AG04450 (cell line): ENCODE measurements at places on chromosomes 13 and 19.

- DNase-seq: no peak
Measured at GRCh38 chr13:87131611-87132010, 539.6 kb upstream of the SLITRK5 start.

DNA sequence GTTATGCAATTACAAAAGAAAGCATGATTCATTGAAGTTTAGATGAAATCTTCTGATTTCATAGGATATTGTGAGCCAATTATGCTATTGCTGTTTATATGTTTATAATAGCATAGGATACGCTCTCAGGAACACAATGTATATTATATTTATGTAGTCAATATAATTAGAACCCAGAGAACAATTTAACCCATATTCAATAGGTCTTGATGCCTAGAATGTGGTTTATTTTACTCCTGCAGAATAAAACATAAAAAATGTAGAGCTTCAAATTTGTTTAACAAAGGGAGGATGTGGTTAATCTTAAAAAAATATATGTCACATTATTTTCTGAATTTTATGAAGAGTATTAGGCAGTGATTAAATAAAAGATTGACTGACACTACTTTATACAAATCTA lies 380.8 kb upstream of the SPRY2 start:
- no peak for DNase-seq

GRCh38 chr19:52703917-52704316 lies 30.9 kb downstream of the ZNF611 start:
- no peak for DNase-seq

DNA sequence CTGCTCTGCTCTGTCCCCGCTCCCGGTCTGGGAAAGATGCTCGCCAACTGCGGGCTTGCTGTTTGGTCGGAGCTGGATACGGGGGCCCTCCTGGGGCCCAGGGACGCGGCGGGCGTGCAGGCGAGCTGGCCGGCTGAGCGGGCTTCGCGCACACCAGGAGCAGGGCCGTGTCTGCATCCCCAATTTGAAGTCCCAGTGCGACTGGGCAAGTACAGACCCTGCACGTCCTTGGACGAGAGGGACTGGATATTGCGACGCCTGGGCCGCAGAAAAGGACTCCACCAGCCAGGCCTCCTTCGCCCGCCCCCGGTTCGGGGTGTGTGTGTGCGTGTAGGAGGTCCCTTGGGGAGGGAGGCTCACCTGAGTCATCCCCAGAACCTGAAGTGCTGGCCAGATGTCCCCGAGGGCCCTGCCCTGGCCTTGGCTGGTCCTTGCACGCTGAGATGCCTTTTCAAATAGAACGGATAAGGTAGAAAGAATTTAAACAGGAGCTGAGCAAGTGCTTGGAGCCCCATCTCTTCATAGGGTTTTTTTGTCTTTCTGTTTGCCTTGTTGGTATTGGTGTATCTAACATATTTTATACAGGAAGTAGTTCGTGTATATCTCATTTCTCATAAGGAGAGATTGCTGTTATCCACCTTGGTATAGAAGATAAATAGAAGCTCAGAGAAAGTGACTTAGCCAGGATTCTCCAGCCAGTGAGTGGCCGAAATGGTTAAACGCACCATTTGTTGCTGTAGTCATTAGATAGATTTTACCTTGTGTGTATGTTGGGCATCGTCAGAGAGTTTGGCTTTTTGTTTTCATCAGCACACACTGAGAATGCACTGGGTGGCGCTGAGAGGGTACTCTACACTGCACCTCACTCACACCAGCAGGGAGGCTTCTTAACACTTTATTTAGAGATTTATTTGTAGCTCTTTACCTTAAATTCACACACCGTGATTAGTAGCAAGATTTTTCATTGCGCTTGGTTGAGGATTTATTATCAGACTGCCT lies 1.1 kb downstream of the NAXD start:
- DNase-seq: no peak

DNA sequence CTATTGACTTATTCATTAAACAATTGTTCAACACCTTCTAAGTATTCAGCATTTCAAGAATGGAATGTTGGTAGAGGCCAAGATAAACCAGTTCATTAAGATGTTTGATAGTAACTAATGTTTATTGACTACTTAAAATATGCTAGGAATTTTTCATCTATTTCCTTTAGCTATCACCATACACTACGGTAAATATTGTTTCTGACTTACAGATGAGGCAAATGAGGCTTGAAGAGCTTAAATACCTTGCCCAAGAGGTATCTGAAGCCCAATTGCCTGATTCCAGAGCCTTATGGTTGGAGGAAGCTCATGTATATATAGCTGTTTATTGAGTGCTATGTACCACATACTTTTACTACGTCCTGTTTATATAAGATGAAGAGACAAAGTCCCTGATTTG lies 286.2 kb downstream of the NDFIP2 start:
- DNase-seq: no peak

GRCh38 chr13:106475852-106476251 lies 59.6 kb downstream of the EFNB2 start:
- DNase-seq: no peak

GRCh38 chr19:4429771-4430171 lies 27.3 kb downstream of the CHAF1A start:
- DNase-seq: peak; percentile 23

DNA sequence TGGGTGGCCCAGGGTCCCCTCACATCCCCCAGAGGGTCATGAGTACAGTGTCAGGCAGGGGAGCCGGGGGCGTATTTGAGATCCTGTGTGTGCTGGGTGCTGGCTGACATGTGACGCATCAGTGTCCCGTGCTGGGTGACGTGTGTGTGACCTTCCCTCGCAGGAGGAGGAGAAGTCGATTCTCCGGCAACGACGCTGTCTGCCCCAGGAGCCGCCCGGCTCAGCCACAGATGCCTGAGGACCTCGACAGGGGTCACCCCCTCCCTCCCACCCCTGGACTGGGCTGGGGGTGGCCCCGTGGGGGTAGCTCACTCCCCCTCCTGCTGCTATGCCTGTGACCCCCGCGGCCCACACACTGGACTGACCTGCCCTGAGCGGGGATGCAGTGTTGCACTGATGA lies 25.8 kb downstream of the PNPLA6 start:
- DNase-seq: no peak

DNA sequence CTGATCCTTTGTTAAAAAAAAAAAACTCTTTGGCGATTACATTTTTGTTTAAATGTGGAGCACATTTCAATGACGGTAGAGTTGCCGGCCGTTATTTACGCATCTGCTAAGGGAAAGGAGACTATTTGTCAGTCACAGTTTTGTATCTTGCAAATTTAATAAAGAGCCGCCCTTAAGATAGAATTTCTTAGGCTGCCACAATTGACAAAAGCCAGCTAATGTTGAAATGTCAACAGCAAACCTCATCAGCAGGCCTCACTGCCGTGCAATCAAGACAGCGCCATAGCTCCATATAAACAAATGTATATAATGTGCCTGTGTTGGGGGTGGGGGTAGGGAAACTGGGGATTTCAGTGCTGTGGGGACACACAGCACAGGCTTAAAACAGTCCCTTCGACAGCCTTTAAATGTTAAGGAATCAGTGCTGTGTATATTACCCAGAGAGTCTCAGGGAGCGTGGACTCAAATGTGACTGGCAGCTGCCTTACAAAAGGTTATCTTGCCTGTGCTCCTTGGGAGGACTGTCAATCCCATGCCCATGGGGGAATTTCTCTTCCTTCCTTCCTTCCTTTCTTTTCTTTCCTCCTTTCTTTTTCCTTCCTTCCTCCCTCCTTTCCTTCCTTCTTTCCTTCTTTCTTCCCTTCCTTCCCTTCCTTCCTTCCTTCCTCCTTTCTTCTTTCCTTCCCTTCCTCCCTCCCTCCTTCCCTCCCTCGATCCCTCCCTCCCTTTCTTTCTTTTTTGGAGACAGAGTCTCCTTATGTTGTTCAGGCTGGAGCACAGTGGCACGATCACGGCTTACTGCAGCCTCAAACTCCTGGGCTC lies 108.0 kb downstream of the URI1 start:
- no peak for DNase-seq

- DNase-seq: no peak
Measured at GRCh38 chr19:38733493-38734175, 10.6 kb downstream of the CAPN12 start.

GRCh38 chr19:3361384-3362216 lies 4.8 kb upstream of the NFIC start:
- DNase-seq: no peak

DNA sequence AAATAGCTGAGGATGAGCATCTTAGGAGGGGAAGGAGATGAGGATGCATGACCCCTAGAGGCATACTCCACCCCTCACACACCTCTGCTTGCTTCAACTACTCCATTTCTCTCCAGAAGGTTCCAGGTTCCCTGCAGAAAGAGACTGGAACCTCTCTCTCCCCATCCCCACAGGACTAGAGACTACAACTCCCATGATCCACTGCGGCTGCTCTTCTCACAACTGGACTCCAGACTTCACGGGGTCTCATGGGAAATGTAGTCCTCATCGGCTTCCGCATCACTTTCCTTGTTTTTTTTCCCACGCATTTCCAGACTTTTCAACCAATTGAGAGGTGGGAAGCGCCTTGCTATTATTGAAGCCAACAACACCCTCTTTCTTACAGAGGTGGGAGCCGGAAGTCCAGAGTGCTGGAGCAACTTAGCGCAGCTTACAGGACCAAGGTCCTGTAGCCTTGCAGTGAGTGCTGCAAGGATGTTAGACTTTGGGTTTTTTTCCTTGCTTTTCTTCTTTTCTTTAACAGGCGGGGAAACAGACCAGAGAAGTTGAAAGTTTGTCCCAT lies 13.9 kb upstream of the CACNG6 start:
- DNase-seq: peak; percentile 49

GRCh38 chr19:17209126-17210036 lies 5.8 kb upstream of the USE1 start:
- no peak for DNase-seq

DNA sequence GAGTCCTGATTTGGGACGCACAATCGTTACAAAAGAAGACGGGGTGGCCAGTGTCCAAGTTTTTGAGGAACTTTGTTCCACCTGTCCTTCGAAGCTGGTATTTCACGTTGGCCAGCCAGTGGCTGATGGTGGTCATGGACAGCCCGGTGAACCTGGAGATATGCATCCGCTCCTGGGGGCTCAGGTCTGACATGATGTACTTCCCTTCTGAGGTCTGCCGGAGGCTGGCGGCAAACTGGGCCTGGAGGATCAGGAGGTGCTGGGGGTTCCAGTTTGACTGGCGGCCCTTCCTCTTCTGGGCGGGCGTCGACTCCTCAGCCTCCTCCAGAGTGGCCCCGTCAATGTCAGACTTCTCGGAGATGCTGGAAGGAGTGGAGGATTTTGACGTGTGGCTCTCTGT lies 72.4 kb downstream of the TSHZ3 start:
- no peak for DNase-seq

GRCh38 chr13:27374126-27374613 lies 50.2 kb upstream of the GTF3A start:
- DNase-seq: no peak

DNA sequence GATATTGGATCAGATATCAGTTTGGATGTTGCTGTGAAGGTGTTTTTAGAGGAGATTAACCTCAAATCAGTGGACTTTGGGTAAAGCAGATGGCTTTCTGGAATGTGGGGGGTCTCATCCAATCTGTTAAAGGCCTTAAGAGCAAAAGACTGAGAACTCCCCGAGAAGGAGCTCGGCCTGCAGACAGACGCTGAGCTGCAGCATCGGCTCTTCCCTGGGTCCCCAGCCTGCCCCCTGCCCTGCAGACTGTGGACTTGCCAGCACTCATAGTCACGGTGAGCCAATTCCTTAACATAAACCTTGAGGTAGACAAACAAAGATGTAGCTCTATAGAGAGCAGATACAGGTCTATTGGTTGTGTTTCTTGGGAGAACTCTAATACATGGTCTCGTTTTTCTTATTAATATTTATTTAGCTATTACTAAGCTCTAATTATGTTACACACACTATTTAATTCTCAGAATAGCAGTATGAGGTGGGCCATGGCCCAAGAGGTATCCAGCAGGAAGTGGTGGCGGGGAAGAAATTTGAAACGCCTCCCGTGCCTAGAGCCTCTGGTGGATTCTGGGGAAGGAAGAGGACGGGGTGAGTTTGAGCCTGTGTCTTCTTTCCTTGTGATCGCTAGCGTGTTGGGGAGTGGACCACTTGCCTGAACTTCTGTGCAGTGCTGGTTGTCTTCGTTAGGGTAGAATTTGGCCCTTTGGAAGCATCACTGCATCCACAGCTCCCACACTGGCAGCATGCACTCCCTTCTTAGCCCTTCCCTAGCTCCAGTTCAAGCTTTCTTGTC lies 305.3 kb downstream of the TEX29 start:
- no peak for DNase-seq

GRCh38 chr19:49890349-49891311 lies 6.1 kb downstream of the IL4I1 start:
- DNase-seq: no peak

DNA sequence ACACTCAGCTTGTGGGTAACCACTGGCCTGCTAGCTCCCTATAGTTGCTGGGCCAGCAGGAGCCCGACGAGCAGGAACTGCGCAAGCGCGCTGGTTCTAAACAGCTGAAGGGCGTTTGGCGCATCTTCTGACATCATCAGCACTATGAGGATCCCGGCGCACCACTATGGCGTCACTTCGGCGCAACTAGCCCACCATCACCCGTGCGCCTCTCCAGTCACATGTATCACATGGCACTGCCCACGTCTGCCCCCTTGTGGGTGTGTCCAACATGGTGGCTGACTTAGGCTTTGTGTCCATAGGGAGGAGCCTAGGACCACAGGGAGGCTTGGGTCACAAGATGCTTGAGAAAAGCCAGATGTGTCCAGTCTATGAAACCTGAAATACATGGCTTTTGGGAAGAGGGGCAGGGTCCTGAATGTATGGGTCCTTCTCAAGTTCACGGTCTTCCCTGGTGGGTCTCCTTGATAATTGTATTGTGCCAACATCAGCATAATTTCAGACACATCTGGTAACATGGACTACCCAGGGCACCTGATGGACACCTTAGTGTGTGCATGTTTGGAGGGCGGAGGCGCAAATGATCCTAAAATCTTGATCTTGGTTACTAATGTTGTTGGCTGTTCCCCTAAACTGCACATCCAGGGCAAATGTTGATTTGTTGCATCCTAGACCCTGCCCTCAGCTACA lies 18.0 kb downstream of the KLK4 start:
- no peak for DNase-seq

GRCh38 chr13:97810152-97810551 lies 143.3 kb upstream of the IPO5 start:
- DNase-seq: no peak

DNA sequence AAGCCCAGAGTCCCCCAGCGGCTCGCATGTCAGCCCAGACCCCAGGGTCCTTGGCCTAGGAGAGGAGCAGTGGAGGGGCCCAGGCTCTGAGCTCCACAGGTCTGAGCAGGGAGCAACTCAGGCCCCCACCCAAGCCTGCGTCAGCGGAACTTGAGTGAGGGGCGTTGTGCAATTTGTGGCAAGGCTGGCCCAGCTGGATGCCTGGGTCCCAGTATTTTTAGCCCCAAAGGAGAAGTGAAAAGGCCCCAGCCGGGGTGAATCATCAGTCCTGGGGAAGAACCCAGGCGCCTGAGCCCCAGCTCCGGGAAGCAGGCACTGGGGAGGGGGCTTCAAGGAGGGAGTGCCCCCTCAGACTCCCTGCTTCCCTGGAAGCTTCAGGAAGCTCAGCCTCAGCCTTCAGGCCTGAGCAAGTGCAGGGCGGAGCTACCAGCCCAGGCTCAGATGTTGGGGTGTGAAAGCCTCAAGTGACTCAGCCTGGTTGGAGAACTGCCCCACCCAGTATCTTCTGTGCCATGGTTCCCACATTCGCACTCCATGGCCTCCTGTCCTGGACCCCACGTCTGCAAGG lies 7.2 kb downstream of the MED29 start:
- DNase-seq: no peak
